GM13977 (cell line): ENCODE measurements at places on chromosomes 1 and 21.

- no peak for DNase-seq
These were observed 35.6 kb upstream of the C21orf91 start for GRCh38 chr21:17854745-17855144.

GRCh38 chr1:50453266-50453665 lies 30.0 kb upstream of the DMRTA2 start:
- no peak for DNase-seq

DNA sequence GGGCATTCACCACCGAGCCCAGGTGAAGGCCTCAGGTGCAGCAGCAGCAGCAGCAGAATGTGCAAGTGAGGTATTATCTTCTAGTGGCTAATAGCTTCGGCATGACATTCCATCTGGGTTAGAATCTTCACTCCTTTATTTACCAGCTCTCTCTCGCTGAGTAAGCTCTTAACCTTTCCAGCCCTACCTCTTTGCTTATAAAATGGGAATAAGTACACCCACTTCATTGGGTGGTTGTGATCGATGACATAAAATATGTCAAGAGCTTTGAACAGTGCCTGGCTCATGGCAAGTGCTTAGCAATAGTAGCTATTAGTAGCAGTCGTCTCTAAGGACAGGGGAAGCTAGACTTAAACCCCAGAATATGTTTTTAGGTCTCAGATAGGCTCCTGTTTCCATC lies 149.5 kb downstream of the NOS1AP start:
- DNase-seq = no peak

DNA sequence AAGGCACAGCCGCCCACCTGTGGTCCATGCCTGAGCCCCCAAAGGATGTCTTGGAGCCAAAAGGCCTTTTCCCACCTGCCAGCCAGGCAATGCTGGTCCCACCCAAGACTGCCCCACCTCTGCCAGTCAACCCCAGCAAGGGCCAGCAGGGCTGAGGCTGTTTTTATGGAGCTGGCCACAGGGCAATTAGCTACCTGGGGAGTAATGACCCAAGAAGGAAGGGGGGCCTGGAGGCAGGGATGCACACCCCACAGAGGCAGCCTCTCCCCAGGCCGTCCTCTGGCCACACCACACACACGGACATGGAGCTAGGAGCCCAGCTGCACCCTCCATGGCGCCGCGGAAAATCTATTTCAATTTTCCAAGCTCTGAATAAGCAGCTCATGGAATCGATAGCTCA lies 27.2 kb downstream of the CHD5 start:
- DNase-seq = no peak

DNA sequence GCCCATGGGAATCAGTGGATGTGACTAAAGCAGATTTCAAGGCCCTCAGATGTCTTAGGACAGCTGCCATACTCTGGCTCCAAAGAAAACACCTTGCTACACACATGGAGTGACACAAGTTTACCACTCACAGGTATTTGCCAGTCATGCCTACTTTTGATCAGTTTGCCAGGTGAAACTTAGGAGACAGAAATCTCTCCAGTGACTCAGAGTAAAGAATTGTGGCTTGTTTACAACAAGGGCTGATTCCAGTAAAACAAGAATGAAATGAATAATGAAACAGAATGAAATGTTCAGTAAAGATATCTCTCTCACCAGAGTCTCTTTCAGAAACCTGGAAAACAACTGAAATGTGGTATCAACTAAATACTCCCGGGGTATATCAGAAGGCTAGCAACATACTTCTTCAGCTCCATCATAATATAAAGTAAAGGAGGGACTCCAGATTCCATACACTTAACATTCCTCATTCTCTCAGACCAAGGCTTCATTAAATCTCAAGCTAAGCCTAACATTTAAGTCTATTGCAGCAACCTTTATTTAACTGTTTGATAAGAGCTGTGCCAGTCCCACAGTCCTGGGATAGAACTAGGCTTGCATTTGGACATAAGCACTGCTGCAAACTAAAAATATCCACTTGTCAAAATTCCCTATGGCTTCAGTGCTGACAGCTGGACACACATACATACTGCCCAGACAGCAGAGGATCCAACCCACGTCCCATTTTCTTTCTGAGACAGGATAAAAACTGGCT lies 143.3 kb downstream of the SIPA1L2 start:
- DNase-seq = no peak

DNA sequence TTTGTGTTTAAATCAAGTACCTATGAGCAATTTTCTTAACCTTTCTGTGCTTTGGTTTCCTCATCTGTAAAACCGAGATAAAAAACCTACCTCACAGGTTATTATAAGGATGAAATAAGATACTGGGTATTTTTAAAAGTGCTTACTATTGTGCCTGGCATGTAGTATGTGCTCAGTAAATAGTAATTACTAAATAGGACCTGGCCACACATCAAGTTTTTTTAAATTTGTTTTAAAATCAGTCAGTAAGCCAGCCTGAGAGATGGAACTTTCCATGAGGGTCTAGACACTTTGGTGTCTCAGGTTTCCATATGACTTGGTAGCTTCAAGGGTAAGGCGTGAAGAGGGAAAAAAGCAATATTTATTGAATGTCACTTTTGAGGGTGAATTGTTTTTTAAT lies 7.0 kb upstream of the ATF3 start:
- no peak for DNase-seq

- no peak for DNase-seq
These were observed 73.2 kb downstream of the CD58 start for GRCh38 chr1:116497656-116498055.

DNA sequence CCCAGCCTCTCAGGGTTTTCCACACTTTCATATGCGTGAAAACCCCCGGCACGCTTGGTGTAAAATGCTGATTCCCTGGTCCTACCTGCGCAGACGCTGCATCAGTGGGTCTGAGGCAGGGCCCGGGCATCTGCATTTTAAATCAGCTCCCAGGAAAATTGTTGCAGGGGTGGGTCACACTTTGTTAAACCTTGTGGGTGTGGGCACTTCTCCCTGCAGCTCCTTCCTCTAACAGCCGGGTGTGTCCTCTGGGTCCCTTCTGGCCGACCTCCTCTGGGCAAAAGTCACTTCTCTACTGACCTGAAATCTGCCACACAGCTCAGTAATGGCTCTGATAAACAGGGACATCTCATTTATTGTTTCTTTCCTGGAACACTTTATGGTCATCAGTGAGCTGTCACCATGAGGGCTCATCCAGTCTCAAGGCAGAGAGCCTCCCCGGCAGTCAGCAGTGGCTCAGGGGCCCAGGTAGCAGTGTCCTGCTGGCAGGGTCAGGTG lies 52.8 kb upstream of the TMPRSS2 start:
- no peak for DNase-seq

- DNase-seq = no peak
These were observed 1.2 kb downstream of the KRTAP10-4 start for GRCh38 chr21:44574457-44575306.

GRCh38 chr1:2786329-2787162 lies 14.9 kb downstream of the TTC34 start:
- DNase-seq = peak; percentile 77

GRCh38 chr1:93002781-93003180 lies 41.5 kb upstream of the DIPK1A start:
- DNase-seq = no peak

GRCh38 chr1:177977141-177977540 lies 7.3 kb upstream of the SEC16B start:
- no peak for DNase-seq

GRCh38 chr1:97038410-97038809 lies 316.8 kb downstream of the PTBP2 start:
- no peak for DNase-seq

GRCh38 chr1:21816602-21817302 lies 4.7 kb downstream of the LDLRAD2 start:
- DNase-seq = no peak

DNA sequence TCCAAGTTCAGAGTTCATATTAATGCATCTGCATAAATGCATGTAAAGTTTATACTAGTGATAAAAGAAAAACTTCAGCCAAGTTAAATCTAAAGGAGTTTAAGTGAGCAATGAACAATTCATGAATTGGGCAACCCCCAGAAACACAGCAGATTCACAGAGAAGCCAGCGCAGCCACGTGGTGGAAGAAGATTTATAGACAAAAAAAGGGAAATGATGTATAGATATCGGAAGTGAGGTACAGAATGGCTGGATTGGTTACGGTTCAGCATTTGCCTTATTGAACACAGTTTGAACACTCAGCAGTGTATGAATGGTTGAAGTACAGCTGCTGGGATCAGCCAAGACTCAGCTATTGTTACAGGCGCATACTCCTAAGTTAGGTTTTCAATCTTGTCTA lies 5.7 kb downstream of the AK5 start:
- DNase-seq = no peak

GRCh38 chr1:188433425-188433824 lies 1604.7 kb downstream of the PLA2G4A start:
- DNase-seq = no peak

DNA sequence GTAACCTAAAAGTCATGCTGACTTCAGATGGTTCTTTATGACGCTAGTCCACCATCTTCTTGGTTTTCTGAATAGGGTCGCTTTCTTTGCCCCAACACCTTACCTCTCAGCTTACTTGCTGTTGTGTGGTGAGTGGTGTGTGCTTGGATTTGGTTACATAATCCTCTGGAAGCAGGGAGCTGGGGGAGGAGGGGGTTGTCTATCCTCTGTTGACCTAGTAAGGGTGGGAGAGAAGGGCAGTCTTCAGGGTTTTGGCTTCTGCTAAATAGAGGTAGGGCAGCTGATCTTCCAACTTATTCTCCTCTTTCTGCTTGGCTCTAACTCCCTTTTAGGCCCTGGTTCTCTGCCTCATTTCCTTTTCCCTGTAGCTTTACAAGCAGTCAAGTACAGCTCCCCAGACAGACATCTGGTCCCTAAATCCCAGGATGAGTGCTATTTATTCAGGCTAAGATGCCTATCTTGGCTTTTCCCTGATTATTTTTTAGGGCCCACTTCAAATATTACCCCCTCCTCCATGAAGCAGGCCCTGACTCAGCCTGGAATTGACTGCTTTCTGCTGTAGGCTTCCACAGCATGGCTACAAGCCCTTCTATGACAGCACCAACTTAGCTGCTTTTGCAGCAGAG lies 6.4 kb upstream of the REN start:
- DNase-seq = no peak

GRCh38 chr1:237972186-237972585 lies 81.5 kb upstream of the ZP4 start:
- DNase-seq = no peak

DNA sequence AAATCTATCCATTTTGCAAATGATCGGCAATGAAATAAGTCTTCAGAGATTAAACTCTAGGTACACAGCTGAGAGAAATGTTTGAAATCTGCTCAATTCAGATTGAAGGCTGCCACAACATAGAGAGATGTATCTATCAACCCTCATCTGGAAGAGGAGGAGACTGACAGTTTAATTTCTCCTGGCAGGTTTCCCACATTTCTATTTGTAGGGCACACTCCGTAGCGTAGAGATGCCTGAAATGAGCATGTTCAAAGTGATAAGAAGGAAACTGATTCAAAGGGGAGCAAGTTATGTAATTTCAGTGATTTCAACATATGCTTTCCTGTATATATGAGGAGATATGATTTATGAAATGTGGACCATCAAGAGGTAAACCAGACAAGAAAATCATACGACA lies 44.1 kb downstream of the NIBAN1 start:
- no peak for DNase-seq

GRCh38 chr1:181568736-181569135 lies 85.4 kb downstream of the CACNA1E start:
- no peak for DNase-seq
